ENCODE measurements at places on chromosomes 3 and 15.
A peak's percentile ranks its signal among the peaks of the same experiment; 100 is the strongest.

GRCh38 chr3:34828847-34829246 is 810.5 kb upstream of the ARPP21 start:
- no peak for DNase-seq

DNA sequence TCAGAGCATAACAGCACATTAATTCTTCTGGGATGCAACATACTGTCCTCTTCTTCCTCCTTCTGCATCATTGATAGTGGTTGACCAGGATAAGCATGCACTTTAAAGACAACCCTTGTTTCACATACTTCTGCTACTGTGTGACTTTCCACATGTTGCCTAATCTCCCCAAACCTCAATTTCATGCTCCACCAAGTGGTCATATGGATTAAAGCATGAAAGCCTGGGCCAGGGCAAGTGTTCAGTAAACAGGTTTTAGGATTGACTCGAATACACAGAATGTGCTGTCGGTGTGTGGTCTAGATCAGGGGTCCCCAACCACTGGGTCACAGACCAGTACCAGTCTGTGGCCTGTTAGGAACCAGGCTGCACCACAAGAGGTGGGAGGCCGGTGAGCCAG is 22.5 kb upstream of the BFSP2 start:
- DNase-seq = peak; percentile 42

DNA sequence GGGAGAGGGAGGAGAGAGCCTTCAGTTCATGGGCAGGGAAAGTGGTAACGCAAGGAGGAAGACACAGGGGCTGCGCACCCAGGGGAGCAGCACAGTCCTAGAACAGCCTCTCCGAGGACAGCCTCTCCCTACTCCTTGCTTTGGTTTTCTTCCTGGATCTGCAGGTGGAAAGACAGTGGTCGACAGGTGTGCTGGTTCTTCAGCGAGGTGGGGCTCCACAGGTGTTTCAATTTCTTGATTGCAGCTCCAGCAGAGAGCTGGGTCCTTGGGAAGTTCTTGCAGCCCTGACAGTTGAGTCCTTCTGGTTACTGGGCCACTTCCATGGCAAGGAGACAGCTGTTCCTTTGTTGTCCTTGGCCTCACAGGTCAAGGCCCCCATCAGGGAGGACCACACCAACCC is 220.7 kb upstream of the NR2F2 start:
- DNase-seq = no peak

DNA sequence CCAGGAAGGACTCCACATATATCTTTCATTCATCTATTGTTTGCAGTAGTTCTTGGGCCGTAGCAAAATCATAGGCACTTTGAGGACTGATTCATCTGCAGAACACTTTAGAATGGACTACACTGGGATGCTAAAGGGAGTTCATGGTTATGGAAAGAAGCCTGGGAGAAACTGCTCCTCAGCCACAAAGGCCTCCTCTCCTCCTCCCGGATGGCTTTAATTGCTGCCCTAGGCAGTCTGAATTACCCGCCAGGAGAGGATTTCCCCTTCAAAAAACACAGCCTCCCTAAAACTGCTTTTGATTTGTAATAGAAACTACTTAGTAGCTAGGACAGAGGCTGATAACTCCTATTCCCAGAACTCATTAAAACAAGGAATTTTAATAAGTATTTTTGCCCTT is 4.6 kb downstream of the TMEM266 start:
- DNase-seq = no peak

- peak; percentile 71 for DNase-seq
Measured at GRCh38 chr3:177928172-177928873, 607.9 kb upstream of the KCNMB2 start.

DNA sequence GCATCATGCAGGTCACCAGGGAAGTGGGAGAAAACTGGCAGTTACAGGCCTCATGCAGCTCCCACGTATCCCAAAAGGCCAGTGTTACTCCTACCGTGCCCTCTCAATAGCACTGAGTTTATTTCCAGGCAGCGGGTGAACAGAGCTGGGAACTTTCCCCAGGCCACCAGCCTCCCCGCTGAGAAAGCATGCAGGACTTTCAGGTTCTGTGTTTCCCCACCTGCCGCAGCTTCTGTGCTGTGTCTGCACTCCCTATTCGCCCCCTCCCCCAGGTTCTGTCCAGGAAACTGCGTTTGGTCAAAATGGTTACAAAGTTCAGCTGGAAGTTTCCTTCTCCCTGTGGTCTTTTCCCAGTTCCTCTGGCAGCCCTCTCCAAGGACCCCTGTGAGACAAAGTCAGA is 21.4 kb downstream of the NEK11 start:
- no peak for DNase-seq

- no peak for DNase-seq
Measured at GRCh38 chr3:53171827-53172505, 11.0 kb downstream of the PRKCD start.

- no peak for DNase-seq
Measured at GRCh38 chr15:85580879-85581278, 200.5 kb downstream of the AKAP13 start.

GRCh38 chr15:92003515-92004067 is 150.1 kb downstream of the SLCO3A1 start:
- DNase-seq = no peak

DNA sequence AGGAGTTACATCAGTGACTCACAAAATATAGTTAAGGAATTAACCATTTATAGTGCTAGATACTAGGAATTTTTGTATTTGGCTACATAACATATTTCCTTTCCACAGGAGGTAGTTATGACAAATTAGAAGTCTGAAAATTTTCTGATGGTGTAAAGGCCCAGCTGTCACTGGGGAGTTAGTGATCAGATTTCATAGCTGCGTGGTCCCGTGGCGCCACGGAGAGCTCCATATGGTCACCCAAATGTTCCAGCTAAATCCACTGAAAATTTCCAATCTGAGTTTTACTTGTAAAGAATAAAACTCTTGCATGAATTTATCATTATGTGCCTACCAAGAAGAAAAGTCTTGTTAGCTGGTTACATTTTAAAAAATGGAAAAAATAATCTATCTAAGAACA is 368.9 kb upstream of the PLSCR5 start:
- no peak for DNase-seq

- DNase-seq = no peak
Measured at GRCh38 chr3:69219101-69219708, 96.8 kb upstream of the LMOD3 start.

DNA sequence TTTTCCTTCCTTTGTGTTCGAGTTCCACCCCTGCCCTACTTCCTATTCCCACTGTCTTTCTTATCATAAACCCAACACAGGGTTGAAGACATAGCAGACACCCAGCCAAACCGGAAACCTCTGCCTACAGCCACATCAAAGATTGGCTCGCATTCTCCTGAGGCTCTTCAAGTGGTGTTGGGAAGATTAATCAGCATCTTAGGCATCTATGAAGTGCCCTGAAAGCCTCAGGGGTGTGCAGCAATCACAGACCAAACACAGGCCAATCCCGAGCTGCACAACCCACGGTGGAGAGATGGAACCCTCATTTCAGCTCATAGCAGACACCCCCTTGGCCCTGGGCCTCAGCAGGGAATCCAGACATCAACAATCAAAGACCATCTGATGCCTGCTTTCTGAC is 255.9 kb downstream of the XXYLT1 start:
- DNase-seq = peak; percentile 38

GRCh38 chr3:18297126-18297525 is 128.0 kb downstream of the SATB1 start:
- no peak for DNase-seq

DNA sequence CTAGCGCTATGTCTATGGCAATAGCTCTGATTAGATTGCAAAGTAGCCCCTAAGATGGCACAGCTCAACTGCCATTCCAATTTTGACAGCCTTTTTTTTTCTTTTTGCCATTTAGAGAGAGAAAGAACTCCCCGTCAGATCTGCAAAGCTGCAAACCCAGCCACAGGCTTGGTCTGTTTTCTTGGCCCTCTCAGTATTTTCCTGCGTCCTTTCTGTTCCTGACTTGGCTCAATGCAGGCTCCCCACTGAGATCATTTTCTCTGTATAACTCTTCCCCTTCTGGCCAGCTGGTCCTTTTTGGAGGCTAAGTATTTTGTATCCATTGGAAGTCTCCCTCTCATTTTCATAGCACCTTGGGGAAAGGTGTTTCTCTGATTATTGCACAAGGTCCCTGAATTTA is 386.7 kb downstream of the UNC13C start:
- DNase-seq = no peak

GRCh38 chr3:135023996-135024658 is 229.1 kb downstream of the EPHB1 start:
- DNase-seq = no peak

DNA sequence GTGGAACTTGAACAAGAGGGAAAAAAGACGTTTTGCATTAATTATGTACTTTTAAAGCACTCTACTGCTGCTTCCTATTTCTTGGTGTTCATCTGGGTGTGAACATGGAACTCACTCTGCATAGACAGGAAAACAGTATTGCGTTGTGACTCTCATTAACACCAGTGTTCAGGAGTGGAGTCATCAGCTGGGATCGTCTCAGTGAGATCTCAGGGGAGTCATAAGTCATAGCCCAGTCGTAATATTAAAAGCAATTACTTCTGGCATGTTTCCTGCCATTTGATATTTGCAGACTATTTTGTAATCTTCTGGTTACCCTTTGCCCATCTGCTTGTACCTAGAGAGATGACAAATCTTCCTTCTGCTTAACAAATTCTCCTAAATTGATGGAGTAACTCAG is 462.0 kb upstream of the ATP11B start:
- DNase-seq = peak; percentile 51

DNA sequence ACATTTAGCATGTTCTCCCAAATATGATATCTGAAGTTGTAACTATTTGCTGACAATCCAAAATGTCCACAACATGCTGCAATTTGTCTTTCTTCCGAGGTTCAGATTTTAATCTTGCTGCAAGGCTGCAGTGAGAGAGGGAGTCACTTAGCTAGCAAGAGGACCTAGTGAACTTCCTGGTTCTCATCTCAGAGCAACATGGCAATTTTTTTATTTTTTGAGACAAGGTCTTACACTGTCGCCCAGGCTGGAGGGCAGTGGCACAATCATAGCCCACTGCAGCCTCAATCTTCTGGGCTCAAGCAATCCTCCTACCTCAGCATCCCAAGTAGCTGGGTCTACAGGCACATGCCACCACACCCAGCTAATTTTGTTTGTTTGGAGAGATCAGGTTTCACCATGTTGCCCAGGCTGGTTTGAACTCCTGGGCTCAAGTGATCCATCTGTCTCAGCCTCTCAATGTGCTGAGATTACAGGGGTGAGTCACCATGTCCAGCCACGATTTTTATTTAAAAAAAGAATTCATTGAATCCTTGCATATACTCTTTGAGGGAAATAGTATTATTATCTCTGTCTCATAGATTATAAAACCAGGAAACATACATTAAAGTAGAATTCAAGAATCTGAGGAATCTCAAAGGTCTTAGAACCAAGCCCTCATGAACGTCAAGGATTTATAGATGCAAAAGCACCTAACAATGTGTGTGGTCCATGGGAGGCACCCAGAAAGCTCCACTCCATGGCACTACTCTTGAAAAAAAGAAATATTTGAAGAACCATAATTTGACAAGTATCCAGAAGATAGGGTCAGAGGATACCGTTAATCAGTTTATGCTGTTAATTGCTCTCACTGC is 9.1 kb downstream of the HDC start:
- peak; percentile 60 for DNase-seq

DNA sequence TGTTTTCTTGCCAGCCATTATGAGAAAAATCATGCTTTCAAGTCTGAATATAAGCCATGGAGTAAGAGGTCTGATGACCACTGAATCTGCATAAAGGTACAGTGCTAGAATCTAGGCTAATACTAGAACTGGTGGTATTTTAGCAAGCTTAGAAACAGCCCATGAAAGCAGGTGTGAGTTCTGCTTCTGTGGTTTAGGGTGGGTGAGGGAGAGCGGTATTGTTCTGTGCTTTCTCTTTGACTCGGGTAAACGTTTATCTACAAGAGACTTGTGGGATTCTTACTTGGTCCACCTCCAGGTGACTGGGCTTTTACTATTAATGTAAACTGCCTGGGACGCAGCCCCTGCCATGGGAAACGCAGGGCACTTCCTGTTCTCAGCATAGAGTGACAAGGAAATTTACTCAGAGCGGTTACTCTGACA is 55.2 kb downstream of the PGPEP1L start:
- DNase-seq = no peak

- no peak for DNase-seq
Measured at GRCh38 chr15:64547275-64547674, 86.9 kb downstream of the ZNF609 start.

GRCh38 chr3:114627770-114628169 is 333.9 kb downstream of the TIGIT start:
- DNase-seq = no peak

- DNase-seq = no peak
Measured at GRCh38 chr3:108511490-108511889, 1.1 kb upstream of the MYH15 start.

- DNase-seq = no peak
Measured at GRCh38 chr15:36696196-36696595, 116.8 kb downstream of the CDIN1 start.

- peak; percentile 39 for DNase-seq
Measured at GRCh38 chr3:109731639-109732473, 394.5 kb upstream of the DPPA4 start.

DNA sequence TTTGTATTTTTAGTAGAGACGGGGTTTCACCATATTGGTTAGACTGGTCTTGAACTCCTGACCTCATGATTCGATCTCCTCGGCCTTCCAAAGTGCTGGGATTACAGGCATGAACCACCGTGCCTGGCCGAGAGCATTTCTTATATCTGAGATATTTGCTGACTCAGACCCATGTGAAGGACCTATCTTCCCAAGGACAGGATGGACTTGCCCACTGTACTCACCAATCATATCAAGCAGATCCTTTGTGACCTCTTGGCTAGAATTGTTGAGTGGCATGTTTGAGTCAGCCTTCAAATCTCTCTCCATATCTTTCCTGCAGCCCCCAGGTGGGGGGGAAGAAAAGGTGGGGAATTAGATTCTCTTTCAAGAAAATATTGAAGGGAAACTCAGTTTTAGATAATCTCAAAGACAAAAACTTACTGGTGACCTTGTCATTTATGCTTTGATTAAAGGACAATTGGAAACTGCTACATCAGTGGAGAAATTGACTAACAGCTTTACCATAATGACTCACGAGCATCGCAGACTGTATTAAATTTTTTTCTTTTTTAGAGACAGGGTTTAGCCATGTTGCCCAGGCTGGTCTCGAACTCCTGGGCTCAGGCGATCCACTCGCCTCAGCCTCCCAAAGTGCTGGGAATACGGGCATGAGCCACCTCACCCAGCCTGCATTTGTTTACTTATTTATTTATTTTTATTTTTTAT is 3.1 kb downstream of the C3orf62 start:
- DNase-seq = no peak

DNA sequence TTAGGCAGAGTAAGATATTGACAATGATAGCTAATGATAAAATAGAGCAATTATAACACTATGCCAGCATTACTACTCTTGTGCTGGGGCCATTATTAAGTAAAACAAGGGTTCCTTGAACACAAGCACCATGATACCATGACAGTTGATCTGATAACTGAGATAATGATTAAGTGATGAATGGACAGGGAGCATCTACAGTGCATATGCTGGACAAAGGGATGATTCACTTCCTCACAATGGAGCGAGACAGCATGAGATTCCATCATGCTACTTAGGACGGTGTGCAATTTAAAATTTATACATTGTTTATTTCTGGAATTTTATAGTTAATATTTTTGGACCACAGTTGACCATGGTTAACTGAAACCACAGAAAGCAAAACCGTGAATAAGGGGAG is 156.6 kb downstream of the FHIT start:
- DNase-seq = no peak

GRCh38 chr3:54214845-54215244 is 92.5 kb downstream of the CACNA2D3 start:
- no peak for DNase-seq

All from mammary epithelial cell (primary cell).